GM04503 (cell line): ENCODE measurements at places on chromosomes 6 and 20.

DNA sequence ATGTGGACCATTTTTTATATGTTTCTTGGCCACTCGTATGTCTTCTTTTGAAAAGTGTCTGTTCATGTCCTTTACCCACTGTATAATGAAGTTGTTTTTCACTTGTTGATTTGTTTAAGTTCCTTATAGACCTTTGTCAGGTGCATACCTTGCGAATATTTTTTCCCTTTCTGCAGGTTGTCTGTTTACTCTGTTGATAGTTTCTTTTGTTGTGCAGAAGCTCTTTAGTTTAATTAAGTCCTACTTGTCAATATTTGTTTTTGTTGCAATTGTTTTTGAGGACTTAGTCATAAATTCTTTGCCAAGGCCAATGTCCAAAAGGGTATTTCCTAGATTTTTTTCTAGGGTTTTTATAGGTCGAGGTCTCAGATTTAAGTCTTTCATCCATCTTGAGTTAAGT is 66.2 kb downstream of the UNC5CL start:
- no peak for DNase-seq

- no peak for DNase-seq
Observed at GRCh38 chr6:159097256-159097655, 52.5 kb upstream of the TAGAP start.

GRCh38 chr20:25007491-25008305 is 15.1 kb upstream of the APMAP start:
- no peak for DNase-seq

DNA sequence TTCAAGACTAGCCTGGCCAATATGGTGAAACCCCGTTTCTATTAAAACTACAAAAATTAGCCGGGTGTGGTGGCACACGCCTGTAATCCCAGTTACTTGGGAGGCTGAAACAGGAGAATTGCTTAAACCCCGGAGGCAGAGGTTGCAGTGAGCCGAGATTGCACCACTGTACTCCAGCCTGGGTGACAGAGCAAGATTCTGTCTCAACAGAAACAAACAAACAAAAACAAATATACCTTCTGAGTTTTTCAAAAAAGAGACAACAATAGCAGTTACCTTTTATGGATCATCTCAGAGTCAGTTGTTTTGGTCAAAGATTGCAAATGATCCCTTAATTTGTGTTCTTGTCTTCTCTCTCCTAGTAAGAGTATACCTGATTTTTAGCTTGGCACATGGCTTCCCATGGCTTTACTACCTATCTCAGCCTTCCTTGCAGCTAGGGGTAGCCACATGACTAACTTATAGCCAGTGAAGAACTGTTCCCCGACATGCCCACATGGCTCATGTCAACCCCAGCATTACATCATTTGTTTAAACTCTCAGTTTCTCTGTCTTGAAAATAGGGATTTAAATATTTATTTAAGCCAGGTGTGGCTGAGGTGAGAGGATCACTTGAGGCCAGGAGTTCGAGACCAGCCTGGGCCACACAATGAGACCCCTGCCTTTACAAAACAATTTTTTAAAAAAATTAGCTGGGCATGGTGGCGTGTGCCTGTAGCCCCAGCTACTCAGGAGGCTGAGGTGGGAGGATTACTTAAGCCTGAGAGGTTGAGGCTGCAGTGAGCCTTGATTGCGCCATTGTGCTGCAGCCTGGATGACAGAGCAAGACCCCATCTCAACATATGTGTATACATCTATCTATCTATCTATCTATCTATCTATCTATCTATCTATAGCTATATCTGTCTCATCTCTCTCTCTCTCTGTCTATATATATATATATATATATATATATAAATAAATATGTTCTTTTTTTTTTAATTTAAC is 25.0 kb upstream of the SLC9A8 start:
- no peak for DNase-seq

DNA sequence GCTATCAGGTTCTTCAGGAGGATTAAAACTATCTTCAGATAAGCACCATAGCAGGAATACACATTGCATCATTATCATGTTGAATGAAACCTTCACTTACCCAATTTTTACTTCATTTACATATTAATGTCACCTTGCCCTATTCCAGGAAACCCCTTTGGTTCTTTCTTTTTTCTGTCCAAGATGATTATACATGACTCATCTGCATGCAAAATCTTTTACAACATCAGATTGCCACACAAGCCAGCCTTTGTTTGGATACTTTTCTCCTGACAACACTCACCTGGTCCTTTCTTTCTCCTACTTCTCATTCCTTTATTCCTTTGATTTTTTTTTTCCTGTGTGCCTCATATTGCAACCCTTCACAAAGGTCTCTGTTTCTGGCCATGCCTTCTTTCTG is 200.5 kb upstream of the POU3F2 start:
- DNase-seq: no peak

DNA sequence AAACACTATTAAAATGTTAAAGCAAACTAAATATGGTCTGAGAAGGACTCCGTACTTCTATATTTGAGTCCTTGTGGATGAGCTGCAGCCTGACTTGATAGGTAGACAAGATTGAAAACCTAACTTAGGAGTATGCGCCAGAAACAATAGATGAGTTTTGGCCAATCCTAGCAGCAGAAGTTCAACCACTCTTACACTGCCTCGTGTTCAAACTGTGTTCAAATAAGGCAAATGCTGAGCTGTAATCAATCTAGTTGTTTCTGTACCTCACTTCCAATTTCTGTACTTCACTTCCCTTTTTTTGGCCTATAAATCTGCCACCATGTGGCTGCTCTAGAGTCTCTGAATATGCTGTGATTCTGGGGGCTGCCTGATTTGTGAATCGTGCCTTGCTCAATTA is 13.2 kb upstream of the SERINC1 start:
- DNase-seq: no peak
